ENCODE measurements at places on chromosomes 5 and 9.

DNA sequence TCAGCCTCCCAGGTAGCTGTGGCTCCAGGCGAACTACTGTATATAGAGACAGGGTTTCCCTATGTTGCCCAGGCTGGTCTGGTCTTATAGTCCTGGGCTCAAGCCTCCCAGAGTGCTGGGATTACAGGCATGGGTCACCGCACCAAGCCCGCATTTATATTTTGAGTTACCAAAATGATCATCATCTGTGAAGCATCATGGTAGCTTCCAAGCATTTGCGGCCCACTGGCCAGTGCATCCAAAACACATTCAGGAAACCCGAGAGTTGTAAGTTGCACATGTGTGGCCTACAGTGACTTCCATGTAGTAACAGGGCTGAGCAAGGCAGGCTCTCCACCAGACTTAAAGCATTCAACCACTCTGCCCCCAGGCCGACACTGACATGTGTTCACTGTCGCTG is 2.3 kb downstream of the BRD3OS start:
- no peak for DNase-seq

DNA sequence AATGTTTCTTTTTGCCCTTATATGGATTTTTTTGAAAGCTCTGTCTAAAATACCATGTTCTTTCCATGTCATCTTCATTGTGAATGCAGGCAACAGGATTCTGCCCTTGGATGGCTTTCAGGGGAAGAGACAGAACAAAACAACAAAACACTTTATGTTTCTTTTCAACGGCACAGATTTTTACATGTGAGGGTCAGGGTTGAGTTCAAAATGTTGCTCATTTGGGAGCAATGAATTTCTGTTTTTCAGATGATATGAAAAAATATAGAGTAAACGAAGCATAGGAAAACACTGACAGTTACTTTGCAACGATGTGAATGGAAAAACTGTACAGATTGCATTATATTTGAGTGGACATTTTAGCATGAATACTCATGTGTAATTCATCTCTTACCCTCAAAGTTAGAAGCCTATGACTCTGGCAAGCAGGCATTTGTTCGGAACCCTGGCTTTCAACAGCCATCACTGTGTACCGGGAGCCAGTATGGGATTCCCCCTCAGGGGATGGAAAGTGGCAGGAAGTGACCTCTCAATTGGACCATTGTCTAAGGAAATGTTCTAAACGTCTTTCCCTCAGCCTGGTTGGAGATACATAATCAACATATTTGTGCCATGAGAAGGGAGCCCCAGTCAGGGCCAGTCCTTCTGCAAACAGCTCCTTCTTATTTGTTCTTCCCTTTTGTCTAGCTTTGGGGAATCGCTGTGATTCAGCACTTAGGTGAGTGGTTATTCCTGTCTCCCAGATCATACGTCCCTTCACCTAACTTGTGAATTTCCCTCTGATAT is 153.9 kb upstream of the MEF2C start:
- DNase-seq, result no peak

DNA sequence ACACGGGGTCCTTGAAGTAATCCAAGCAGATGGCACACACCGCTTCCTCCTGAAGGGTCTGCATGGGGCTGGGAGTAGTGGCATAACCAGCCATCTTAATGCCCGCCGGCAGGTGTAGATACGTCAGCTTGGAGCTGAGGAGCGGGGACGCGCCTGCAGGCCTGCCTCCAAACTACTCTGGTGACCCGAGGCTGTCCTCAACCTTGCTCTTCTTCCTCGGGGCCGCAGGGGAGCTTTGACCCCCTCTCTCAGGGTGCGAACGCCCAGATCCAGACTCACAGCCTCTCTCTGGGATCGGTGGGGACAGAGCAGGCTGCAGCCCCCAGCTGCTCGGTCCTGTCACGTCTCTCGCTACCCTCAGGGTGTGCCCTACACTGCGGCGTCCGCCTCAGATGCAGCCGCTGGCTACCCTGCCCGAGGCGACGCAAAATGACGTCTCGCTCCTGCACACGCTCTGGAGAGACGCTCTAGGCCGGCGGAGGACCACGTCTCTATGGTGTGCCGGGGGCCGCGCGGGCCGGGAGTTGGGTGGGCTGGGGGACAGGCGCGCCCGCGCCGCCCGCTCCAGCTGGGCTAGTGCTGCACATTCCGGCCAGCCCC is at the start of gene TRIM52:
Gene TRIM52, minus strand, starts transcription at position 424 of the 600 bp plus-strand sequence. Its CDS starts 330 bp downstream, at position 94.
- DNase-seq, result peak; percentile 80

- no peak for DNase-seq
Measured at GRCh38 chr9:131092548-131093440, 3.5 kb upstream of the AIF1L start.

- DNase-seq, result no peak
Measured at GRCh38 chr5:149756354-149756753, 26.2 kb downstream of the PPARGC1B start.

DNA sequence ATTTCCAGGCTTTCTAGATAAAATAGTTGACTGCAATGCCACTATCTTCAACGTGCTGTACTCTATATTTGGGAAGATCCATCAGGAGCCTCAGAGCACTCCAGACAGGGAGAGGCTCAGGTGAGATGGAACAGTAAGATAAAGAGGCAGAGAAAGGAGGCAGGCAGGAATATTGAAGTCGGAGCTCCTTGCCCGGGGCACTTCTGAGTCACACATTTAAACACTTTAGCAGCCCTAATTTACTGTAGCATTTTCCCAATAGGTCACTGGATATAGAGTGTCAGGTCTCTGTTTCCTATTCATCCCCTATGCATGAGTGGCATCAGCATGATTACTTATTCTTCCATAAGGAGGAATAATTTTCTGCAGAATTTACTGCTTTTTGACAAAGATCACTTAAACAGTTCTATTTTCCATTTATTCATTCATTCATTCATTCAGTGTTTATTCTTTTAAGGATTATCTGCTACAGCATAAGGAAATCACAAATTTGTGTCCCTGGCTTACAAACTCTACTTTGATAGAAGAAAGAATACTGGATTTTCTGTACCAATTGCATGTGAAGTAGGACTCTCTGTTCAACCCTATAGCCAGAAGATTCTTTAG is 170.7 kb downstream of the MAPKAP1 start:
- no peak for DNase-seq

GRCh38 chr9:76321195-76321828 is 72.9 kb downstream of the RFK start:
- DNase-seq, result no peak

DNA sequence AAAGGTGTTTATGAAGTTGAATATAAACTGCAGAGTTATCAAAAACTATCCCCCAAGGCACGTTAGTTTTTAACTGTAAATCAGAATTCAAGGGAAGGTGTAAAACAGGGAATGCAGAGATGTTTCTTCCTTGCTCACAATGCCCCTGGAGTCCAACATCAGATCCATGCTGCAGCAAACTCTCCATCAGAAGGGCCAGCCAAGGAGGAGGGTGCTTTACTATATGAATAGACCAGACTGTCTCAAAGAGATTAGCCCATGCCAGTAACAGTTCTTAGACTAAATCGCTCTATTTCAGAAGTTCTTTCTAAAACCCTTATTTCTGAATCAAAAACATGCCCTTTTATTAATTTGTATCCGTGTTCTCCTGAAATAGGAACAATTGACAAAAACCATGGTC is 362.8 kb upstream of the RPS23 start:
- DNase-seq, result no peak

GRCh38 chr5:163362840-163363371 is 74.5 kb upstream of the CCNG1 start:
- no peak for DNase-seq

DNA sequence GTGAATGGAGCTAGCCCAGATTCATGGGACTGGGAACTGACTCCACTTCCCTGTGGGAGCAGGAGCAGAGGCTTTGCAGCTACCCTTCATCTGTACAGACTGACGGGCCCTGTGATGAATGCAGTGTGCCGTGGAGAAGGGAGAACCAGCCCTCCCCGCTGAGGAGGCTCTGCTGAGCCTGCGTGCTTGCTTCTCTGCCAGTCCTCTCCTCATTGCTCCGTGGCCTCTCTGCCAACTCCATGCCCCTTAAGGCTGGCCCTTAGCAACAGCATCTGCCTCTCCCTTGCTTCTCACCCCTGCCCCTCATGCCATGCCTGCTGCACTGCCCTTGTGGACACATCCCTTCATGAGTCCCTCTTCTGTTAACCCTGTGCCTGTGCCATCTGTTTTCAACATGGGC is 53.6 kb downstream of the GADD45G start:
- no peak for DNase-seq

DNA sequence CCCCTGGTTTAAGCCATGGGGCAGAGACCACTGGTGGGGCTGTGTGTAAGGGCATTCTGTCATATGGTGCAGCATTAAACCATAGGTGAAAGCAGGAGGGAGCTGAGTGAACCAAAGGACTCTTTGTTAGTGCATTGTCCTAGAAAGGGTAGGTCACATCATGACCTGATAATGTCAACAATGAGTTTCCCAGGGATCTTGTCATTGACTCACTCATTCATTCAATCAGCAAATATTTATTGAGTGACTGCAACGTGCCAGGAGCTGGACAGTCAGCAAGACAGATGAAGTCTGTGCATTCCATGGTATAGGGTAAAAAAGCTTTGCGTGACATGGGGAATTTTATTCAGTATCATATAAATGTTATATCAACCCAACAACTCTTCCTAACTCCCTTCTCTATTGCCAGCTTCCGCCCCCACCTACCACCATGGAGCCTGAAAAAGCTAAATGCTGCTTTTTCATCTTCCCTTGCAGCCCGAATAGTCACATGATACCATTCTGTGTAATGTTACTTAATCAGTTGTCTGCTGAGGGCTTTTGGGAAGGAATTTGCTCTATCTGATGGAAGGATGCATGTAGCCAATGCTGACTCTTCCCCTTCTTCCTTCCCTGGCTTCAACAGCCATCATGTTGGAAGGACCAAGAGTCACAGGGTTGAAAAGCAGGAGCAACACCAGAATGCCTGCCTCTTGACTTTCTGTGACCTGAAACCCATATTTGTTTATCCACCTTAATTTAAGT is 11.5 kb upstream of the OTULINL start:
- DNase-seq, result no peak

- no peak for DNase-seq
Measured at GRCh38 chr9:69049094-69049493, 13.5 kb downstream of the FXN start.

DNA sequence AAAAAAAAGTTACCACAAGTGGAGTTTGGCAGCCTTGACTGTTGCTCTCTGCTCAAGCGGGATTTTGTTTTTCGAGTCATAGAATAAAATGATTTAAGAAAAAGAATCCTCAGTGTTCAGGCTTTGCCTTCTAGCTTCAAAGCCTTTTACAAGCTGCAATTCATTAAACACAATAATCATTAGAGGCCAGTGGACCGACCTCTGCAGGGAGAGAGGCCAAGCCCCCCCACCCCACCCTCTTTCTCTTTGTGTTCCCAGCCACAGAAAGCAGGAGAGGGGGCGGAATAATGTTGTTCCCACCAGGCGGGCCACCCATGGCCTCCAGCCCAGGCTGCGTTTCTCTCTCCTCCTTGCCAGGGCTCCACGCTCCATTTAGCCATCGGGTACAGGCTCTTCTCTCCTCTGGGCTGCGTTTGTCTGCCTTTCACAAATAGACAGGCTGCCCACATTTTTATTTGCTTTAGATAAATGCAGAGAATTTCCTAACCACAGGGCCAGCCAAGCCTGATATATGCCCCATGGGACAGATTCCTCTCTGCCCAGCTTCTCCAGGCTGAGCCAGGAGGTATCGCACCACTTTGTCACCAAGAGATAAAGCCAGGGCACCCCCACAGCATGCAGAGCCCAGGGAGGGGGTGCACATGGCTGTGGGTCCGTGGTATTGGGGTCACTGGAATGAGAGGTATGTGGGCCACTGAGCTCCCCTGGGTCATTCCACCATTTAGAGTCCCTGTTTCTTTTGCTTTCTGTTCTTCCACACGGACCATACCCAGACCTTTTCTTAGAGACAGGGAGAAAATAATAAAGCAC is 318.8 kb downstream of the PIK3R1 start:
- no peak for DNase-seq

- no peak for DNase-seq
Measured at GRCh38 chr5:151578326-151579025, 12.7 kb downstream of the FAT2 start.

- DNase-seq, result no peak
Measured at GRCh38 chr9:99533421-99533820, 288.3 kb upstream of the NR4A3 start.

Data from stimulated activated CD4-positive, alpha-beta T cell treated with anti-CD3 and anti-CD28 coated beads, Interleukin-1b, Interleukin-23, amount 100 ng/mL, for 1 hour (primary cell).